Panc1 (cell line): ENCODE measurements at places on chromosomes 11 and 22.

DNA sequence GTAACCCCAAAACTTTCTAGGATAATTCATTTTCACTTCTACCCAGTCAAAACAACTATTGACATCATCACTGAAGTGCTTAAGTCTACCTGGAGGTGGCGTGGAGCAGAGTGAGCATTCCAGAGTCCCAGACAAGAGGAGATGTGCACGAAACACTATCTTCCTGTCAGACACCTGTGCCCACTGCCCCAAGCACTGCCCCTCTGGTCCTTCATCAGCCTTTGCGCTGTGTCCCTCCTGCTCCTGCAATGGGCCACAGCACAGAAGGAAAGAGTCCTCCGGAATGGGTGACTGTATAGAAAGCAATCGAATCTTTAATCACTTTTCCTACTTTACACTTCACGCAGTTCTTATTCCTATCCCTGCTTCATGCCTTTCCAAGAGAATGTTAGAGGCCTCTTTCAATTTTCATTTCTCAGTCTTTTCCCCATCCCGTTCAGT lies 512 bp upstream of the GRIA4 start:
- no peak for DNase-seq

- no peak for DNase-seq
Measured at GRCh38 chr11:122367809-122368231, 251.8 kb upstream of the BLID start.

DNA sequence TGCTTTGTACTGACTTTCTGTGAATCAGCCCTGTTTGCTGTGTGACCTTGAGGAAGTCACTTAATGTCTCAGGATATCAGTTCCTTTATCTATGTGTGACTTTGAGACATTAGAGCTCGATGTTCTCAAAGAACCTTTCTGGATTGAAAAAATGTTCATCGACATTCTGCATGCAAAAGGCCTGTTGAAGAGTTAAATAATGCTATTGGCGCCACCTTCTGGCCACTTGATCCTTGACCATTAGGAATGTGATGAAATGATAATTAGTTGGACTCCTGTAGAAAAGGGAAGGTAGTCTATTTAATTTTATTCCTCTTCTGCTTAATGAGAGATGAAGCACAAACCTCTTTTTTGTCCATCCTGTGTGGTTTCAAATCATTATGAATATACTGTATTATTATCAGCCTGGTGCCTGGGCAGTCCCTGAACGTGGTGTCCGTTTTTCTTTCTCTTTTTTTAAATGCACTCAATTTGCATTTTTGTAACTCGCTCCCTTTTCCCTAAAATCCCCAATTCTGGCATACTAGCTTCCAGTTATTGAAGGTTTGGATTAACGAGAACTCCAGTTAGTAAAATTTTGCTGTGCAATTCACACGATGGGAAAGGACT lies 20.7 kb downstream of the ELF5 start:
- peak; percentile 52 for DNase-seq

- no peak for DNase-seq
Measured at GRCh38 chr11:114719562-114719961, 41.2 kb downstream of the NXPE2 start.

DNA sequence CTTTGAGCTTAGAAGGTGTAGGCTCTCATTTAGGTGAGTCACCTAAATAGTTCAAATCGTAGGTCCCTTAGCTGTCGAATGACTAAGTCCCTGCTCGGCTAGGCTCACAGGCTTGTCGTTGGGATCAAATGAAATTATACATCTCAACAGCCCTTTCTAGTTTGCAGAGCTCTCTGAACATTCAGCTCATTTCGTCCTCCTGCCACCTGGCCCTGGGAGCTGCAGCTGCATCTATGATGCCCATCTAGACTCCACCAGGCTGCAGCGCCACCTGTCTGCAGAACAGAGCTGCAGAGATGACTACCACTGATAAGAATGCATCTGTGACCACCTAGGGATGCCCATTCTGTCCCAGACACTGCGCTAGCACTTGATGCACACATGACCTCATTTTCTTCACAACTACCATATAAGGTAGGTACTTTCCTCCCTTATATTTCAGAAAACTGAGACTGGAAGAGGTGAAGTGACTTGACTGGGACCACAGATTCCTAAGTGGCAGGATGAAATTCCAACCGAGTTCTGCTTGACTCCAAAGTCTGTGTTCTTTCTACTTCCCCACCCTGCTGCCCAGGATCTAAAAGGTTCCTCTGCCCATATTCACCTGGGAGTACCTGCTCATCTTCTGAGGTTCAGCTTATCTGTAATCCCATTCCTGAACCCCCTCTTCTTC lies 141.1 kb upstream of the NARS2 start:
- peak; percentile 78 for DNase-seq

- DNase-seq = no peak
Measured at GRCh38 chr22:43811777-43812148, 342 bp downstream of the EFCAB6 start.

- no peak for DNase-seq
Measured at GRCh38 chr11:107592813-107593212, 1.9 kb downstream of the ELMOD1 start.

- no peak for DNase-seq
Measured at GRCh38 chr11:44518968-44519550, 46.4 kb upstream of the CD82 start.

DNA sequence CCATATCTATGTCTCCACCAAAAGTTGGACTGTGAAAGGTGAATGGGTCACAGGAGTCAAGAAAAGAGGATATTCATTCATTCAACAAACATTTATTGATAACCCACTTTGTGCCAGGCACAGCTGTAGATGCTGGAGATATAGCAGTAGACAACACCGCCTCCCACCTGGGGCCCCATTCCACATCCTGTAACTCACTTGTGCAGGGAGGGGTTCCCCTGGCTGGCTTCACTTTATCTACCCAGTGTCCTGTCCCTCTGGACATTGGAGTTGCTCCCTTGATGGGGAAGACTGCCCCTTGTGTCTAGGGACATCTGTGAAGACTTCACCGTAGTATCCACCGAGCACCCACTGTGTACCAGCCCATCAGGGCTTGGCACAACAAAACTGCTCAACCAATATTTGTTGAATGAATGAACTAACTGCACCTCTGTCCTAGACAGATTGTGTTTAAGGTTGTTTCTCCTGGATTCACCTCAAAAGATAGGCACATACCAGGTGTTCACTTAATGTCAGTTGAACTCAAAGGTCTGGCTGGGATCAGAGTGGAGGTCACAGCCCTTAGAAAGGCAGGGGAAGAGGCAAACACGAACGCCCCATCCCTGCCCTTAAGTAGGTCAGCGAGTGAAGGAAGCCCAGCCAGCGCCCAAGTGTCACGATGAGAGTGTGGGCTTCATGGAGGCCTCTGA lies 1.4 kb upstream of the OVOL1 start:
- no peak for DNase-seq

DNA sequence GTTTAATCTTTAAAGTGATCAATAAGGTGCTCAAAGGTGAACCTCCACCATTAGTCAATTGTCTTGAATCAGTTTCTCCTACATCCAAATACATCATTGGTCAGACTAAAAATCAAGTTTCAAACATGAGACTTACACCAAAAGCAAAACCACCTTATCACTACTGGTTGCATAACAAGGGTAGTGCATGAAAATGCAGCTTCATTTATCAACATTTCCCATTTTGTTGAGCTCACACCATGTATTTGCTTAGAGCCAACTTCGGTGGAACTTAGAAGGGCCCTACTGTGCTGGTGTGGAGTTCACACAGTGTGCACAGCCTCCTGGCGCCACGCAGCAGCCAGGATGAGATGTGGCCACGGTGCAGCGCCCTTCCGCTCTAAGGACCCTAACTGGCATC lies 23.1 kb upstream of the PHLDA2 start:
- DNase-seq = no peak

DNA sequence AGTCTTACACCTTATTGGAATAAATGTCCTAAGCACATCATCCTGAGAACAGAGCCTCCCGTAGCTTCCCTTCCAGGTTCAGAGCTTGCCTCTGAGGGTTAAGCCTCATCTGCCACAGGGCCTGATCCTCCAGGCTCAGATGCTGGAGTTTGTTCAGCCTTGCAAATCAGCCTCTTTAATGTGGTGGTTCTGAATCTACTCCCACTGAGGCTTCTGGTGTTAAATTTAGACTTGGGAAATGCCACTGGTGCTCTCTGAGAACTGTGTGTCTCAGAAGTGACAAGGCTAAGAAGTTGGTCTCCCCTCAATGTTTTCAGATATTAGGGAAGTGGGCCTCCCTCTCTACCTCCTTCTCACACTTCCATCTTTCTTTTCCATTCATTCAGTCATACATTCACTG lies 68.7 kb downstream of the CCDC81 start:
- no peak for DNase-seq

DNA sequence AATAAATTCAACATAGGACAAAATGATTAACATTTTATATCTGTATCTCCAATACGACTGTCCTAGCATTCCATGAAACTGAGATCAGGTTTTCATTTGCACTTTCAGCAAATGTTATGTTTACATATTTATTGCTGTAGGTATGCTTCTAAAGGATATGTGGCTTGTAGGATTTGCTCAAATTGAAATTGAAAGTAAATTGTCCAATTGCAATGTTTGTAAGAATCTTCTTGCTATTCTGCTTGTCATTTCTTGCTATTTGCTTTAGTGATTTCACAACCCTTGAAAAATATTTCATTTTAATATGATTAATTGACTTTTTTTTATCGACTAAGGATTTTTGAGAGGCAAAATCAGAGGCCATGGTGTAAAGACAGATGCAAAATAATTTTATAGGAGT lies 904.2 kb upstream of the RAG2 start:
- DNase-seq = no peak

- DNase-seq = peak; percentile 25
Measured at GRCh38 chr11:35796562-35796961, 134.0 kb downstream of the TRIM44 start.

GRCh38 chr11:123544631-123545375 lies 109.6 kb downstream of the SCN3B start:
- no peak for DNase-seq

- peak; percentile 0 for DNase-seq
Measured at GRCh38 chr11:26522912-26523610, 49.0 kb downstream of the MUC15 start.

GRCh38 chr11:14974515-14975251 lies 2.5 kb upstream of the CALCA start:
- DNase-seq = peak; percentile 20

GRCh38 chr11:74725701-74726100 lies 5.5 kb downstream of the CHRDL2 start:
- DNase-seq = no peak

DNA sequence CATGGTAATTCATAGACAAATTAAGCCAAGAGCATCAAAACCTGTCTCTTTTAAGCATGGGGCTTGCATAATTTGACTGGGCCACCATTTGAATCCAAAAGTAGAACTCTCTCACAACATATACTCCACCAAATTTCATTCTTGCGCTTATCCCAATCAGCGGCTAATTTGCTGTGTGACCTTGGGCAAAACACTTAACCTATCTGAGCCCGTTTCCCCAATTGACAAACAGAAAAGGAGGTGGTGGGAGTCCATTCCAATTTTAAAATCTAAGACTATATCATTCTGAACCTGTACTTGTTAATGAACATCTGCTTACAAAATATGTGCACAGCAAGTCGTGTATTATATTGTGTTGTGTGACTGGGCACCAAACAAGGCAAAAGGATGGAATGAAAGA lies 338.1 kb upstream of the NARS2 start:
- no peak for DNase-seq

DNA sequence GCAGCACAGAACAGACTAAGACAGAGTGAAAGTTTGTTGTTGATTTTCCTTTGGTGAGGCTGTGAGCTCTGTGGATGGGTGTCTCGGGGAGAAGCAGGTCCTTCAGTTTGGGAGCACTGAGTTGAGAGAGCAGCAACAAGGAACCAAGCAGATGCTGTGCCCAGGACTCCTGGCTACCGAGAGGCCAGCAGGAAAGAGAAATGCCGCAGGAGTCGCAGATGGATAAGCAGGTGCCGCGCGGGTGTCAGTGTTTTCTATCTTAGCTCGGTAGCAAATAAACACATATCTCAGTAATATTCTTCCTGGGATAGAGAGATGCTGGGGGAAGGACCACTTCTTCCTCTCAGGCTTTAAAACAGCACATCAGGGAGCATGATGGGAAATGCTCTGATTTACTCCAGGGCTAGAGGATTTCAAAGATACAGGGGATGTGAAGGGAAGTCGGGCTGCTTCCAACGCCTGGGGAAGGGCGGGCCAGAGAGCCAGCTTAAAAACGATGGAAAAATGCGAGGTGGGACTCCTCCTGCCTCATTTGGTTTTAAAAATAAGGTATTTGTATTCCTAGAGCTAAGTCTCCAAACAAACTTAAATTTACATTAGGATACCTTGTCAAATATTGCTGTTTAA lies 470.7 kb upstream of the B3GAT1 start:
- DNase-seq = no peak

- DNase-seq = no peak
Measured at GRCh38 chr22:35324067-35324466, 24.4 kb downstream of the TOM1 start.

- DNase-seq = no peak
Measured at GRCh38 chr11:63488789-63489188, 2.2 kb downstream of the PLAAT5 start.

DNA sequence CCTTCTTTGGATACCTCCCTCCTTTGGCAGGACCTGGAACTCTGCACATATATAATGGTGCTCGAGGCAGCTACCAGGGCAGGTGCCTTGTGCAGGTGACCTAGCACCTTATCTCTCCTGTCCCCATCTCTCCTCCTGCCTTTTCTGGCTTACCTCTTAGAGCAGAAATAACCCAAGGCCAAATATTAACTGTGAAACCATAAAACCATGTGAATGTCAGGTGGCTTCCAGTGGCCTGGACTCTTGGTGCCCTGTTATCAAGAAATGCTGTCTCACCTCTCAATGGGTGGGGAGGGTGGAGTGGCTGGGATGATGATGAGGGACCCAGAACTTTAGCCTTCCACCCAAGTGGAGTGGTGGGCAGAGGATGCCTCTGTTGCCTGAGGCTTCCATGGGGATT lies 42.9 kb downstream of the YWHAH start:
- DNase-seq = no peak

GRCh38 chr11:45917286-45917622 lies 423 bp downstream of the PEX16 start:
- no peak for DNase-seq

- no peak for DNase-seq
Measured at GRCh38 chr11:73177380-73177777, 35.3 kb upstream of the FCHSD2 start.

GRCh38 chr22:20581503-20582170 lies 74.2 kb downstream of the MED15 start:
- DNase-seq = no peak

GRCh38 chr11:3176487-3176886 lies 11.4 kb upstream of the OSBPL5 start:
- no peak for DNase-seq

- no peak for DNase-seq
Measured at GRCh38 chr11:8047382-8047781, 33.6 kb upstream of the TUB start.
